Adrenal gland (tissue), 19 donors: ENCODE measurements at places on chromosomes 5 and 9.

GRCh38 chr5:106521701-106522100 is 1149.0 kb downstream of the EFNA5 start:
- no peaks in the 10 kb centered on the region for H3K27me3 ChIP-seq
- DNase-seq, result no peak
- no peak overlapping the region for H3K27ac ChIP-seq
- no peaks in the 10 kb centered on the region for H3K4me1 ChIP-seq
- no peaks in the 10 kb centered on the region for H3K36me3 ChIP-seq

GRCh38 chr9:137286975-137287383 is 9.5 kb downstream of the TOR4A start:
- H3K27me3 ChIP-seq, result no peaks in the 10 kb centered on the region
- no peaks in the 10 kb centered on the region for H3K36me3 ChIP-seq
- no peaks in the 10 kb centered on the region for H3K4me1 ChIP-seq
- no peak overlapping the region for H3K27ac ChIP-seq
- H3K4me3 ChIP-seq, result no peak overlapping the region

DNA sequence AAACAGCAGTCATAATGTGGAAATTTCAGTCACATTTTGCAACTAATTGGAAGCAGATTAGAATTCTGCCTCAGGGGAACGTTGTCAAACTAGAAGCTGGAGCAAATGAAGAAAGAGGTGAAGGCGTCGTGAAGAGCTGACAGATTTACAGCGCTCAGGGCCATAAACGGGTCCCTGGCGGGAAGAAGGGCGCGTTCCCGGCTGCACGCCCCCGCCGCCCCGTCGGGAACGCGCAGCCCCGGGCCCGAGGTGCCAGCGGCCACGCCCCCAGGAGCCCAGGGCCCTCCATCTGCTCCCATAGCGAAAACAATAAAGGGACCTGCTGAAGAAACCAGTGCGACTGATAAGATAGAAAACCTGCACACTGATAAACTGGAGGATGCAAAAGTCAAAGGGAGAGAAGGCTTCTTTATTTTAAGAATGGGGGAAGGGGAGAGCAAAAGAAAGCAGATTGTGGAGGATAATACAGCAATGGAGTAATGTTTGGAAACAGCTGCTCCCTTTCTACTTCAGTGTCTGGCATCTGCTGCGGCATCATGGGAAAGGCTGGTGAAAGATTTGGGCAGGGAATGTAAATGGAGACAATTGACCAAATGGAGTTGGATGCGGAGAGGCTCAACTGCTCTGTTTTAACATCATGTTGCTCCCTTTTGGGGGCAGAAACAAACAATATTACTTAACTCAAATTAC is 11.1 kb downstream of the ZNF608 start:
- H3K4me1 ChIP-seq, result no peaks in the 10 kb centered on the region
- no peak overlapping the region for H3K4me3 ChIP-seq
- no peak for DNase-seq
- H3K27me3 ChIP-seq, result no peaks in the 10 kb centered on the region
- H3K27ac ChIP-seq, result no peak overlapping the region
- H3K36me3 ChIP-seq, result no peaks in the 10 kb centered on the region

DNA sequence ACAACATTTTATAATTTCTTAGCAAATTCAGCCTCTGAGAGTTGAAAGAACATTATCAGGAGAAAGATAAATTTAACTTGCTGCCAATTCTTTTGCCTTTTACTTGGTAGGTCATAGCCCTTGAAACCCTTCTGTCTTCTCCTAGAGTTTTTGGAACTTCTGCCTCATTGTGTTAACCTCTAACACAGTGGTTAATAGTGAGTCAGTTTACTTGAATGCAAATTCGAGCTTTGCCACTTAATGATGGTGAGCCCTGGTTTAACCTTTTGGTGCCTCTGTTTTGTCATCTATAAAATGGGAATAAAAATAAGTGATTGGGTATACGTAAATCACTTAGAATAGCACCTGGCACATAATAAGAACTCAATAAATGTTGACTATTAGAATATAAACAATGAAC is 1.8 kb upstream of the INIP start:
- H3K27ac ChIP-seq, result no peak overlapping the region
- no peaks in the 10 kb centered on the region for H3K36me3 ChIP-seq
- DNase-seq, result no peak
- no peak overlapping the region for H3K4me3 ChIP-seq
- H3K27me3 ChIP-seq, result no peaks in the 10 kb centered on the region
- peaks cover 7% of the 10 kb centered on the region for H3K4me1 ChIP-seq

DNA sequence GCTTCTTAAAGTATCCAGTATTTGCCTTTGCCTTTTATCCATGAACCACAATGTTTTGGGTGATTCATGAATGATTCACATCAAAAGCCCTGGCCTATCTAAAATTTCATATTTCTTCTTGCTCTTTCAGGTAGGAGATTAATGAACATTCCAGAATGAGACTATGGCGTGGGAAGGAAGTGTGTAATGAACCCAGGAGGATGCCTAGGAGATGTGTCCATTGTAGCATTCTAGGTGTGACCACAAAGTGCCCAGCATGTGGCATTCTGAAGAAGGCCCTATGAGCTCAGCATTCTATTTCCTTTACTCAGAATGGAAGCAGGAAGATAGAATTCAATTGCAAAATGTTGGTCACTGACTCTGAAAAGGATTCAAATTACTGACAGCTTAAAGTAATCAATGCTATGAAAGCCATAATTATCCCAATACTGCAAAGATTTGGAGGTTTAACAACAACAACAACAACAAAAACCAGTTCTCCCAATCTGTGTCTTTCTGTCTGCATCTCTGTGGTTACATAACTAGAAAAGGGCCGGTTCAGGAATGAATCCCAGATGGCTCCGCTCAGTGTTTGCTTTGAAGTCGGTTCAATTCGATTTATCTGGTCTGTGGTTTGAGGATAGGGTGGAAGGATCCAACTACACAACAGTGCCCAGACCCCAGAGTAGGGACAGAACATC is 126.7 kb downstream of the FOXD1 start:
- H3K36me3 ChIP-seq, result no peaks in the 10 kb centered on the region
- no peak overlapping the region for H3K27ac ChIP-seq
- peaks cover 19% of the 10 kb centered on the region for H3K27me3 ChIP-seq
- no peak overlapping the region for H3K4me3 ChIP-seq
- no peaks in the 10 kb centered on the region for H3K4me1 ChIP-seq
- no peak for DNase-seq

- no peak for DNase-seq
- H3K4me1 ChIP-seq, result no peaks in the 10 kb centered on the region
- no peak overlapping the region for H3K27ac ChIP-seq
Observed at GRCh38 chr5:111229871-111230810, 6.0 kb downstream of the CAMK4 start.

- H3K4me1 ChIP-seq, result no peaks in the 10 kb centered on the region
- no peak overlapping the region for H3K4me3 ChIP-seq
- H3K36me3 ChIP-seq, result no peaks in the 10 kb centered on the region
- H3K27me3 ChIP-seq, result no peaks in the 10 kb centered on the region
Observed at GRCh38 chr5:41772785-41773442, 97.3 kb downstream of the OXCT1 start.

DNA sequence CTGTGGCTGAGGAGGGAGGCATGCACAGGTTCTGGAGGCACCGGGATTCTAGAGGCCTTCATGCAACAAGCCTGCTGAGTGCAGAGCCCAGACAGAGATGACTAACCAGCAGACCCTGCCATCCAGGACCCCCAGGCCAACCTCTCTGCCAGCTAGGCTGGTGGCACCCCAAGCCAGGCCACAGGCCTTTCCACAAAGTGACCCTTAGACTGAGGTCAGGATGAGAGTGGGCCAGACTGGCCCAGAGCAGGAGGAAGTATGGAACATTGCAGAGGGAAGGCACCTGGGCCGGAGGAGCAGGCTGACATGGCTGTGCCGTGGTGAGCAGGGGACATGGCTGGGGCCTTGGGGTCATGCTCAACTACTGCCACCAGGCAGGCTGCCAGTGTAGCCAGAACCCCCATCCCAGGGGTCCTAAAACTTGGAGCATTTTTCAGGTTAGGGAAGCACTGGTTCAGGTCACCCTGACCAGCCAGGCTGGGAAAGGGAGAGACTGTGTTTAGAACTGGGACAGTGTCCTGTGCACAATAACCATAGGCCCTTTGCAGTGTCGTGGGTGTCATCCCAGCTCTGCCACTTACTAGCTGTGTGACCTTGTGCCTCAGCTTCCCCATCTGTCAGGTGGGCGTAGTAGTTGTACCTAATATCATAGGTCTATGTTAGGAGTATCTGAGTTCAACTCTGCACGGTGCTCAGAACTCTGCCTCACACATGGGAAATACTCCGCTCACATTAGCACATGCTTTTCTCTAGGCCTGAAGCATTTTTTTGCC is 17.3 kb downstream of the TCF7 start:
- peaks cover 23% of the 10 kb centered on the region for H3K4me1 ChIP-seq
- H3K4me3 ChIP-seq, result no peak overlapping the region
- no peaks in the 10 kb centered on the region for H3K36me3 ChIP-seq
- DNase-seq, result no peak
- H3K27ac ChIP-seq, result no peak overlapping the region
